ENCODE measurements at places on chromosomes 5 and 9.
A peak's percentile ranks its signal among the peaks of the same experiment; 100 is the strongest.

DNA sequence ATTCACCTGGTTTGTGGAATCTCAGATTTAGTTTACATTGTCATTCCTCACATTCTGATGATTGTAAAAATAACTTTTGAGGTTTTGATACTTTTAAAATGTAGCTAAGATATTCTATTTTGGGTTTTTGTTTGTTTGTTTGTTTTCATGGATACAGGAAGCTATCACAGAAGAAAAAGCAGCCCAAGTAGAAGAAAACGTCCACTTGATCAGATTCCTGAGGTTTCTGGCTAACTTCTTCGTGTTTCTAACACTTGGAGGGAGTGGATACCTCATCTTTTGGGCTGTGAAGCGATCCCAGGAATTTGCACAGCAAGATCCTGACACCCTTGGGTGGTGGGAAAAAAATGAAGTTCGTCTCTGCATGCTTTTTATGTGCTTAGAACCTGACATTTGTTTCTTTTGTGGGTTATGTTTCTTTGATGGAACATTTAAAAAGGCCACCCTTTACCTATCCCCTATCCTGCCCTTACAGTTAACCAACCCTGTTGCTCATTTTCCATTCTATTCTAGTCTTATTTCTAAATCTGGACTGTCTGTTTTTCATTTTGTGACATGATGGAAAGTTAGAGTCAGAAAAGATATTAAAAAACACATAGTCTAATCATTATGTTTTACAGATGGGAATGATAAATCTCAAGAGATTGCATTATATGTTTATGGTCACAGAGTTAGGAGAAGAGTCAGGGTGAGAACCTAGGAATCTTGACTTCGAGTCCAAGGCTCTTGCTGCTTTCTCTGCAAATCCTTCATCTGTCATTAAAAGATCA lies 163.7 kb downstream of the ALDH1A1 start:
- peak; percentile 40 for DNase-seq

- peak; percentile 82 for DNase-seq
Observed at GRCh38 chr5:149852641-149853330, 91.8 kb downstream of the PDE6A start.

- no peak for DNase-seq
Observed at GRCh38 chr5:135054546-135054945, 20.5 kb upstream of the PITX1 start.

DNA sequence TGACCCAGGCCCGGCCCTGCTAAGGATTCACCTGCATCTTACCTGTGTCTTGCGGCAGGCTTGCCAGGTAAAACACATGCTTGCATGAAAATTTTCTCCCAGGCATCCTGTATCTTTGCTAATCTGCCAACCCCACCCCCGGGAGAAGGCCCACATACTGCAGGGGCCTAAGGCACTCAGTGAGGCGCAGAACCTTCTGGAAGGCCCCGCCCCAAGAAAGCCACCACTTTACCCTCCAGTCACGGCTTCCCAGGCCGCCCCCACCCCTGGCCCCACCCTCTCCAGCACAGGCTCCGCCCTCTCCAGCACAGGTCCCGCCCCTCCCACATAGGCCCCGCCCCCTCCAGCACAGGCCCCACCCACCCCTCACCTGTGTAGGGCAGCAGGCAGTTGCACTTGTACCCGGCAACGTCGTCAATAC lies 29.8 kb upstream of the SEC16A start:
- peak; percentile 45 for DNase-seq

DNA sequence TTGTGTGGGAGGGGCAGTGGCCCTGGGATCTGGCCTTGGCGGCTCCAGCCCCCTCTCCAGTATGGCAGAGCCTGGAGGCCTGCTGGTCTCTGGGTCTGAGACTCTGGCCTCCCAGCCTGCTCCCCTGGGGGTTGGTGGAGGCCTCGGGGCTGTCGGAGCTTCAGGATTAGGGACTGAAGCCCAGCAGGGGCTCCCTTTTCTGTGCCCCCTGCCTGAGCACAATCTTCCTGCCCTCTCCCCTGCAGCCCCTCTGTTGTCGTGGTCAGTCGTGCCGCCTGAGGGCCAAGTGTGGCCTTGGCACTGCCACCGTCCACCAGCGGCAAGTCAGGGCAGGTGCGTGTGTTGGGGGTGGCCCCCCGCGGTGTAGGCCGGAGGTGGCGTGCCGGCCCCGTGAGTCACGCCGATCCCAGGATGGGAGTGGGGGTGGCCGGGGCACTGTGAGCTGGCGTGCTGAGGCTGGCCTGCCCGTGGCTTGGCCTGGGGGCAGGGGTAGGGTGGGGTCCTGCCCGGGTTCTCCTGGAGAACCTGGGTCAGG lies 53.6 kb downstream of the RXRA start:
- no peak for DNase-seq

- DNase-seq: no peak
Observed at GRCh38 chr5:53109056-53109442, 508 bp downstream of the MOCS2 start.

- DNase-seq: no peak
Observed at GRCh38 chr9:86751207-86751606, 196.1 kb downstream of the GAS1 start.

DNA sequence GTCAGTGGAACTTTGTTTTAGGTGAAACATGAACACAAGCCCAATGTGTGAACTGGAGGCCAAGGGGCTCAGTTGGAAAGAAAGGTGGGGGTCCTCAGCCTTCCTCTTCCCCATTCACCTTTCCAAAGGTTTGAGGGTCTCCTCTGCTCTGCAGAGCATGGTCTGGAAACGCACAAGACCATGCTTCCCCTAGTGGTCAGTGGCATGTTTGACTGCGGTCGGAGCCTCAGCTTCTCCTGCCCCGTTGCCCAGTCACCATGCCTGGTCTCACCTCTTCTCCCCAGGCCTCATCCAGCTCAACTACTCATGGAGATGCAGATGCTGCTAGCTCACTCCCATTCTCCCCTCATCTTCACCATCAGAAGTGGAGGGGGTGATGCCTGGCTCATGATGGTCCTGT lies 340.3 kb downstream of the GADD45G start:
- DNase-seq: no peak

- no peak for DNase-seq
Observed at GRCh38 chr9:136044971-136045594, 50.0 kb downstream of the NACC2 start.

DNA sequence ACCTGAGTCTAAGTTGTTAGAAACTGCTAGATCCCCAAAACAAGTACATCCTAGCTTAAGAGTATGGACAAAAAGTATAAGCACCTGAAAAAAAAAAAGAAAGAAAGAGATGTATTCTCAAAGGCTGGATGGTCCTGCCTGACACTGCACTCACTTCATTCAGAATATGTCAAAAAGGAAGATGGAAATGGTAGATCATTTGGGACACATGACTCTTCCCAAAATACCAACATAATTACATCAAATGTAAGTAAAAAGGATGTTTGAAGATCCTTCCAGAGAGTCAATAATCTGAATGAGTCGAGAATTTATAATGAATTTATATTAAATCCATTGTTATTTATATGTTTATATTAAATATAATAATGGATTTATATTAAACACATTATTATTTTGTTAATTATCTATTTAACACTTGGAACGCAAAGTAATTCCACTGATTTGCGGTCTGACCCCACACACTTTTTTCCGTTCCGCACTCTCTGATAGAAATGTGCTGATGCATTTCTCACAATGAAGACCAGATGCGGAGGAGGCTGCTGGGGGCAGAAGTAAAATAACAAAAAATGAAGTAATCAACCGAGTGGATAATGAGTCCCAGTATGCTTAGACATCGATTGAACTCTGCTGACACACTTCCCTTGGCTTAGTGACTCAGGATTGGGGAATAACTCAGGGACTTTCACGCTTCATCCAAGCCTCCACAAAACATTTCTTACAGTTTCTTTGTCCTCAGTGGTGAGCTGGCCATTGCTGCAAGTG lies 201.2 kb downstream of the ADAMTS12 start:
- DNase-seq: peak; percentile 89

GRCh38 chr5:68249520-68249919 lies 34.0 kb downstream of the PIK3R1 start:
- no peak for DNase-seq

DNA sequence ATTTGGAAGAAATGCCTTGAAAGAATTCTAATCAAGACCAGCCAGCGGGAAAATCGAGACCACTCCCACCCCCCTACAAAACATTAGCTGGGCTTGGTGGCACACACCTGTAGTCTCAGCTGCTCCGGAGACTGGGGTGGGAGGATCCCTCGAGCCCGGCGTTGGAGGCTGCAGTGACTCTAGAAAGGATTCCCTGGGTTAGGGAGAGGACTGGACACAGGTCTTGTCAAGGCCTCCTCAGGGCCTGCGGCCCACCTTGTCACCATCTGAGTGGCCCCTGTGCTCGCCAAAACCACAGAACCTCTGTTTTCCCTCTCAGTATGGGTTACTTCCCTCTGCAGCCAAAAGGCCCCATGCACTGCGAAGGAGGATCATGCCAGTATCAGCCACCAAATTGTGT lies 16.5 kb upstream of the GOLM1 start:
- DNase-seq: no peak

GRCh38 chr9:37248651-37249163 lies 128.3 kb downstream of the ZCCHC7 start:
- DNase-seq: no peak

DNA sequence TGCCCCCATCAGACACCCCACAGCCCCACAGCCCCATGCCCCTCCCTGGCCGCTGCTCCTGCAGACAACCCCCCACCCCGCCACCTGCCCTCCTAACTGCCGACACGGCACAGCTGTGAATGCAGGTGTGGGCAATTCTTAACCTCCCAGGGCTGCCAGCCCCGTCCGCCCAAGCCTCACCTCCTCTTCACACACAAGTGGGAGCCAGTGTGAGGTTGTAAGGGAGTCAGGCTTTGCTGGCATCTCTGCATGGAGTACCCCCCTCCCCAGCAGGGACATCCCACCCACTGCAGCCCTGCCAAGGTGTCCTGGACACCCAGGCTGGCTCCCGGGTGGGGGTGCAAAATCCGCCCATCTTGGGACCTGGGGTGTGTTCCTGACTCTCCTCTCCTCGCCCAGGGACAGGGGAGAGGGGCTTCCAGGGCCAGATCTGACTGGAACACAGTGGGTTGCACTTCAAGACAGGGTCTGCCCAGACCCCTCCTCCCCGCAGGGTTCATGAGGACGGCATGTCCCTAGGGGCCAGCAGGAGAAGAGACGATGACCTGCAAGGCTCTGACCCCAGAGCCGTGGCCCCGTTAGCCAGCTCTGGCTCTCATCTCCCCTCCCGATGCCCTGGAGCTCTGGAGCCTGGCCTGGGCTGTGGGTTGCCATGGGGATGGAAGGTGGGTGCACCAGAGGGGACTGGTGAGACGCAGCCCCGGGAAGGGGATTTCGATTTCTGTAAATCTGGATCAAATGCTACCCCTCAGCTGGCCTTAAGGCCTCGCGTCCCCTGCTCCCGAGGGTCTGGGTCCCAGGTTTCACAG lies 34.4 kb downstream of the SARDH start:
- DNase-seq: no peak

DNA sequence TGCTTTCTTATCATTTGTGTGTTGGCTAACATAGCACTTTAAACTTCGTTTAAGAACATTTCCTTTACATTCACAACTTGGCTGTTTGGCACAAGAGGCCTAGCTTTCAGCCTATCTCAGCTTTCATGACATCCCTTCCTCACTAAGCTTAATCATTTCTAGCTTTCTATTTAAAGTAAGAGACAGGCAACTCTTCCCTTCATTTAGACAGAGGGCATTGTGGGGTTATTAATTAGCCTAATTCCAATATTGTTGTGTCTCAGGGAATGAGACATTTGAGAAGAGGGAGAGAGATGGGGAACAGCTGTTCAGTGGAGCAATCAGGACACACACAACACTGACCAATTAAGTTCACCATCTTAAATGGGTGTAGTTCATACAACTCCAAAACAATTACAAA lies 51.0 kb upstream of the OR2K2 start:
- no peak for DNase-seq

Data from AG08395 (cell line).